ENCODE measurements at places on chromosomes 1 and 21.

- no peak for DNase-seq
Measured at GRCh38 chr1:61171346-61171745, 89.0 kb downstream of the NFIA start.

- DNase-seq, result no peak
Measured at GRCh38 chr1:204756811-204757210, 71.3 kb upstream of the LRRN2 start.

GRCh38 chr1:100565533-100565932 lies 27.6 kb downstream of the GPR88 start:
- DNase-seq, result no peak

DNA sequence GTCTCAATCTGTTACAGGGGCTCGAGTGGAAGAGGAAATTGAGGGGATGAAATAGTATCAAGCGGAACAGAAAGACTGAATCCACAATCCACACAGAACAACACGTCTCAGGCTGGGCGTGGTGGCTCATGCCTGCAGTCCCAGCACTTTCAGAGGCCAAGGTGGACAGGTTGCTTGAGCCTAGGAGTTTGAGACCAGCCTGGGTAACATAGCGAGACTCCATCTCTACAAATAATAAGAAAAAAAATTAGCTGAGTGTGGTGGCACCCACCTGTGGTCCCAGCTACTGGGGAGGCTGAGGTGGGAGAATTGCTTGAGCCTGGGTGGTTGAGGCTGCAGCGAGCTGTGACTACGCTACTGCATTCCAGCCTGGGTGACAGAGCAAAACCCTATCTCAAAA lies 25.7 kb downstream of the VPS26C start:
- DNase-seq, result no peak

DNA sequence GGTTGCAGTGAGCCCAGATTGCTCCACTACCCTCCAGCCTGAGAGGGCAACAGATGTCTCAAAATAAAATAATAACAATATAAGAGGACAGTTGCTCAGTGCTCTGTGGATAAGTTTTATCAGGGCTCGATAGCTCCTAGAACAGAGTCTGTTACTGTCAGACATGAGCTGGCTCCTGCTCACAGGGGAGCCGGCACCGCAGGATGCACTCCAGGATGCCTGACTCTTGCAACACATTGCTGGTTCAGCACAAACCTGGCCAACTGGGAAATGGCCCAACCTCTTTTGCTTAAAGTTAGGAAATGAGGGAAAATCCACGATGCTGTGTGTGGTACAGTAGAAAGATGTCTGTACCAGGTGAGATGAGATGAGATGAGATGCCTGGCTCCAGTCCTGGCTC lies 5.8 kb upstream of the CTSE start:
- no peak for DNase-seq

GRCh38 chr21:25501996-25502665 lies 105.2 kb downstream of the MRPL39 start:
- no peak for DNase-seq

GRCh38 chr1:27660300-27660835 lies 11.6 kb downstream of the IFI6 start:
- no peak for DNase-seq

DNA sequence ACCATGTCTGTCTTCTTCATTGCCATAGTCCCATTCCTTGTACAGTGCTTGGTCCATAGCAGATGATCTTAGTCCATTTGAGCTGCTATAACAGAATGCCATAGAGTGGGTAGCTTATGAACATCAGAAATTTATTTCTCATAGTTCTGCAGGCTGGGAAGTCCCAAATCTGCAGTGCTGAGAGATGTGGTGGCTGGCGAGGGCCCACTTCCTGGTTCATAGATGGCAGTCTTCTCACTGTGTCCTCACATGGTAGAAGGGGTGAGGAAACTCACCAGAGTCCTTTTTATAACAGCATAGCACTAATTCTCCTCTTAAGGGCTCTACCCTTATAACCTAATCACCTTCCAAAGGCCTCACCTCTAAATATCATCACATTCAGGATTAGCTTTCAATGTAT lies 23.1 kb upstream of the RAP1A start:
- DNase-seq, result no peak

- no peak for DNase-seq
Measured at GRCh38 chr1:40887012-40887378, 24.8 kb upstream of the CITED4 start.

DNA sequence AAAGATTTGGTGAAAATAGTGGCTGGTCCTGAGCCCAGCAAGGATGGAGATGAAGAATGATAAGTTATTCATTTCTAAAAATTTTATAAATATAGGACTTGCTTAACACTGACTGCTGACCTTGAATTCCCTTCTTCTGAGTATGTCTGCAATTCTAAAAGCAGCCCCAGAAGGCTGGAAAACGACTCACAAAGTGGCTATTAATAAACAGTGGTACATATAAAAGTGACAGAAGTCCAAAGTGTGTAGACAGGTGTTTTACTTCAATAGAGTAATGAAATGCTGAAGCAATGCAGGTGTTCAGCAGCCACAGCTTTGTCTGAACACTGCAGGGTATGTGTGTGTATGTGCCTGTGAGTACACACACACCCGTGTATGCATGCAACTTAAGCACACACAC lies 219.0 kb upstream of the NRIP1 start:
- no peak for DNase-seq

- no peak for DNase-seq
Measured at GRCh38 chr1:7752512-7753417, 18.3 kb upstream of the VAMP3 start.

GRCh38 chr1:94514095-94514727 lies 27.3 kb downstream of the F3 start:
- DNase-seq, result no peak

DNA sequence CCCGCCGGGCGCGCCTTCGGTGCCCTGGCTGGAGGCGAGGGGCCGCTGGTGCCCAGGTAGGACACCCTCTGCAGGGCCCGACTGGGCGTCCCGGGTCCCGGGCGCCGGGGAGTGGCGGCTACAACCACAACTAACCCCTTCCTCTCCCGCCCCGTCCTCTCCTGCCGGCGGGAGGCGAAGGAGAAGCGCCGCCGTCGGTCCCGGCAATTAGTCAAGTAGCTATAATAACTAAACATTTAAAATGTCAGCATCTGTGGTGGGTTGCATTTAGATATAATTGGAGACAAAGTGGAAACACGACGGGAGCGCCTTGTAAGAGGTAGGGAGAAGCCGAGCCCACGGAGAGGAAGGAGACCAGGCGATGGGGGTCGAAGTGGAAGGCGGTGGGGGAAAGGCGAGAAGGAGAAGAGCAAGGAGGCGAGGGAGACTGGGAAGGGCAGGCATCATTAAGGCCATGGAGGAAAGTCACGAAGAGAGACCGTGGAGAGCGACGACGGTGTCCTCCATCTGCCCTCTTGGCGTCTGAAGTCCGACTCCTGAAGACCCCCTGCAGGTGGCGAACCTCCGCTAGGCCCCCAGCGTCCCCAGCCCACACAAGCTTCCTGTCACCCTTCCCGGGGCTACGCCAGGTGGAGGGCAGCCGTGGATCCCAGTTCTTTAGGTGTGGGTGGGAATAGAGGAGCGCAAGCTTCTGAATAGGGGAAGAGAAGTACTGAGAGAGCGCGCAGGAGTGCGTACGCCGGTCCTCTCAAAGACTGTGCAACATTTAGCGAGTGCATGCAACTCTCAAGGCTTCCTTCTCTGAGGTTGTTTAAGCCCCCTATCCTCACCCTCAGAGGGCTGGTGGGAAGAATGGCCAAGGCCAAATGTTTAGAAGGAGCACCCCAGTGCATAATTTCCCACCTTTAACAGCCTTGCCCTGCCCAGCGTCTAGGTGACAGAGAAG lies 1.6 kb downstream of the CNIH3 start:
- no peak for DNase-seq

DNA sequence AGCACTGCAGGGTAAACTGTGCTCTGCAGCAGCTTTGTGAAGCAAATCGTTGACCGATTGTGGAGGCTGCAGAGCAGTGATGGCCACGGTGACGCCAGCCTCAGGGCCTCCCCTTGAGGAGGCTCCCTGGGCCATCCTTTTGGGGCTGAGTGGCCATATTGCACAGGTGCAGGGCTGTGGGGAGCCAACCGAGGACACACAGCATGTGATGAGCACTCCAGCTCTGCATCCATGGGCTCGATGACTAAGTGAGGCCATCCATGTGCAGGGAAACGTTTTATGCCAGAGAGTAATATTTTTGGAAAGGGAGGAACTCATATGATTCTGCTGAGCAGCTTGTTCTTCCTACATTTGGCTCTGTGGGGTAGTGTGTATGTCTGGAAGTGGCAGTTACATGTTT lies 24.6 kb downstream of the KCNK1 start:
- DNase-seq, result no peak

- peak; percentile 70 for DNase-seq
Measured at GRCh38 chr1:234779160-234779538, 169.2 kb upstream of the IRF2BP2 start.

DNA sequence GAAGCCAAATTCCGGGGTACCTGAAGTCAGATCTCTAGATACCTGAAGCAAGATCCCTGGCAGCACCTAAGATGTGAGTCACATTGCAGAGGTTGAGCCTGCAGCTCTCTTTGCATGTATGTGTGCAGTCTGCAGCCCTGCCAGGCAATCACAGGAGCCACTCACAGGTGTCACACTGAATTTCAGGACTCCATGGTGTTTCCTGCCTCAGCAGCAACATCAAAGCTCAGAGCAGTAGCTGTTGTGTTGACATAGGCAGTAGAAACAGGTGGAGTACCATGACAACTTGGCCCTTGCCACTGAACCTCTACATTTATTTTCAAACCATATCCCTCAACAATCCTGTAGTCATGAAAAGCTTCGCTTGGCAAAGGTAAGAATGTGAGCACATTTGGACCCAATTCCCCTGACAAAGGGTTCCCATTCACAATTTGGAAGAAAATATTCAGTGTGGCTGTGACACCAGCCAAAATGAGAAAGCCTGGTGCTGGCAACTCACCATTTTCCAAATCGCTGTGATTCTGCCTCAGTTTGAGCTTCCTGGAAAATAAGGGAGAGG lies 419.8 kb upstream of the NFIA start:
- no peak for DNase-seq

- no peak for DNase-seq
Measured at GRCh38 chr1:51341876-51342496, 11.6 kb upstream of the TTC39A start.

DNA sequence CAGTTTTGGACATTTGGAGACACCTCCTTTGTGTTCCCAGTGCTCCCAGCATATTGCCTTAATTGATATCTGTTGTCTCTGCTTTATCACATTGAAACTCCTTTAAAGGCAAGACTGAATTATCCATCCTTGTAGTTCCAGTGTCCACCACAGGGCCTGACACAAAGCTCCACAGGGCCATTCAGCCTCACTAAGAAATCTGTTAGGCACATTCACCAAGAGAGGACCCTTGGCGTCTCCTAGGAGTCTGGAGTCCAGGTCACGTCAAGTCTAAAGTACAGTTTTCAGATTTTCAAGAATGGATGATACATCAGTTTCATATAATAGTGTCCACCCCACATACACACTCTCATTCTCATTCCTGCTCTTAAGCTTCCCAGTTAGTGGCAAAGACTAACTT lies 4.8 kb downstream of the ACP6 start:
- no peak for DNase-seq

GRCh38 chr1:85240643-85241042 lies 18.8 kb downstream of the C1orf52 start:
- DNase-seq, result no peak

DNA sequence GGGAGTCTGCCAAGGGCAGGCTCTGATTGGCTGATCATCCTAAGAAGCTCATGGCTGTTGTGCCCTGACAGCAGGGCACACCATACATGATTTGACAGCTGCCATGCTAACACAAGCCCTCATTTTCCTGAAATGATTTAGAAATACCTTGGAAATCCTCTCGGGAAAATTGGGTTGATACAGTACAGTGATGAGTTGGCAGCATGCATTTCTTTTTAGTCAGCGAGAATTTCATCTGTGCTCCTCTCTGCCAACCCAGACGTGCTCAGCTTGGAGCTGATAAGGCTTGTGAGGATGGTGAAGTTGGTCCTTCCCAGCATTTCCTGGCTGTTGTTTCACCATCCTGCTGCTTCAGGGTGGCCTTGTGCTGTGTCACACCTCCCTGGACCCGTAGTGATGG lies 22.6 kb upstream of the KCNQ4 start:
- no peak for DNase-seq

GRCh38 chr1:195761104-195761503 lies 847.1 kb downstream of the KCNT2 start:
- no peak for DNase-seq

DNA sequence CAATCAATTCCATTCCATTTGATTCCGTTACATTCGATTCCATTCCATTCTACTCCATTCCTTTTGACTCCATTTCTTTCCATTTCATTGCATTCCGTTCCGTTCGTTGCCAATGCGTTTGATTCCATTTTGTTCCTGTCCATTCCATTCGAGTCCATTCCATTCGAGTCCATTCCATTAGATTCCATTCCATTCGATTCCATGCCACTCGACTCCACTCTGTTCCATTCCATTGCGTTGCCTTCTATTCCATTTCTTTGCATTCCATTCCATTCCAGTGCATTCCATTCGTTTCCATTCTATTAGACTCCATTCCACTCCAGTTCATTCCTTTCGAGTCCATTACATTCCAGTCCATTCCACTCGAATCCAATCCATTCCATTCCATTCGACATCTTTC lies 2587.5 kb upstream of the TPTE start:
- DNase-seq, result no peak

- no peak for DNase-seq
Measured at GRCh38 chr1:173934440-173934839, 17.3 kb upstream of the SERPINC1 start.

DNA sequence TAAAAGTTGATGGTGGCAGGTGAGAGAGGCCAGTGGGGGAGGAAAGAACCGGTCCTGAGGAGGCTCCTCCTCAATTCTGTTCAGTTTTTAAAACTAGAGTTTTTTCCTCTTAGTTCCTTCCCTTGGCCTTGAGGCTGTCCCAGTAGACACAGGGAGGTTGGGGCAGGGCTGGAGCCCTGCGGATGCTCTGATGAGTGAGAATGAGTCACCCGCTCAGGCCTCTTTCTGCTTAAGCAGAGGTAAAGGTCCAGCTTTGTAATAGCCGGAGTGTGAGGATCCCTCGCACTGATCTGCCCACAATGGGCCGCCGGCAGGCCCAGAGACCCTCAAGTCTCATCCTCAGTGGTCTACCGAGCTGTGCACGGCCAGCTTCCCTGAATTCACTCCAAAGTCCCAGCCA lies 49.6 kb upstream of the IRF2BP2 start:
- no peak for DNase-seq

DNA sequence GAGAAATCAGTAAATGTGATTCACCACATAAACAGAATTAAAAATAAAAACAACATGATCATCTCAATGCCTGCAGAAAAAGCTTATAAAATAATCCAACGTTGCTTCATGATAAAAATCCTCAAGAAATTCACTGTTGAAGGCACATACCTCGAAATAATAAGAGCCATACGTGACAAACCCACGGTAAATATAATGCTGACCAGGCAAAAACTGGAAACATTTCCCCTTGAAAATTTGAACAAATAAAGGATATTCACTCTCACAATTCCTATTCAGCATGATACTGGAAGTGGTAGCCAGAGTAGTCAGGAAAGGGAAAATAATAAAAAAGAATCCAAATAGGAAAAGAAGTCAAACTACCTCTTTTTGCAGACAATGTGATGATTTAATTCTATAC lies 148.8 kb downstream of the BRINP3 start:
- no peak for DNase-seq
